ENCODE measurements at places on chromosomes 1 and 21.

GRCh38 chr21:28513428-28513827, 479.2 kb downstream of the LTN1 start:
- DNase-seq, result no peak

- peak; percentile 40 for DNase-seq
Measured at GRCh38 chr1:56578138-56578962, 1.0 kb downstream of the PLPP3 start.

GRCh38 chr1:176466514-176466913, 3.5 kb downstream of the PAPPA2 start:
- DNase-seq, result peak; percentile 44

GRCh38 chr1:44786138-44786840, 1.7 kb downstream of the BEST4 start:
- peak; percentile 56 for DNase-seq

DNA sequence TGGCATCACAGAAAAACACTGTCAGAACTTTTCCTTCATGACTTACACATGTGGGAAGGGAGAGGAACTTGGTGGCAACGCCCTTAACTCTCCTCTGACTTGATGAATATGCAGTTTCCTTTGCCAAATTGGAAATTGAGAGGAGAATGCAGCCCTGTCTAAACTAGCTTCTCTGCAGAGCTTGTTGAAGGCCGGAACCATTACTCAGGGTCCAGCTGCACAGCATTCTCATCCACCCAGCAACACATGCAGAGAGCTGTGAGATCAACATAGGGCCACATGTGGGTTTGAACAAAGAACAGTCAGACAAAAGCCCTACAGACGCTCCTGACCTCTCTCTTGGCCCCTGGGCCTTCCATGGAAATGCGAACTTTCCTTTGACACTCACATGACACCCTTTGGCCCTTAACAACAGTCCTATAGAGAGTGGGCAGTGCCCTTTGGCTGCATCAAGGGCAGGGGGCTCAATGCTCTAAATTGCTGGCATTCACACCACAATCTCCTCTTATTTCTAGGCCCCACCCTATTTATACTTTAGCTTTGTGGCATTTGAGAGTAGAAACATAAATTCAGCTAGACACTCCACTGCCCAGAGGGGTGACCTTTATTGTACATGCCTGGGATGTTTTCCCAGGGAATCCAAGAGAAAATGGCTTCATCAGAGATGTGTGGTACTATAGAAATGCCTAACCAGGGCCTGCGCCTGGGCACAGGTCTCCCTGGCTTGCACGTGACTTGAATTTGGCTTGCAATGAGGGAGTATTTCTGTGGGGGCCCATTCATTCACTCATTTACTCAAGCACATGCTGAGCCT, 64.4 kb downstream of the CDC7 start:
- no peak for DNase-seq

All from urothelium cell line (cell line).